ENCODE measurements at places on chromosomes 3 and 15. TPM values are rescaled to one million over a fixed set of nuclear protein-coding genes. Genes with fewer than 3 reads are reported as not detected.

- DNase-seq: no peak
- H3K27ac ChIP-seq: no peak overlapping the region
- no peaks in the 10 kb centered on the region for H3K4me1 ChIP-seq
- no peak overlapping the region for H3K4me3 ChIP-seq
- H3K27me3 ChIP-seq: no peaks in the 10 kb centered on the region
Observed at GRCh38 chr3:127606981-127607595, 8.9 kb downstream of the MCM2 start.

Gene C3orf70
- 3.8 TPM for total RNA-seq

GRCh38 chr15:79028411-79028964 is 62.1 kb downstream of the RASGRF1 start:
- H3K4me1 ChIP-seq: no peaks in the 10 kb centered on the region
- no peak overlapping the region for H3K27ac ChIP-seq
- no peak overlapping the region for H3K4me3 ChIP-seq
- no peaks in the 10 kb centered on the region for H3K36me3 ChIP-seq
- no peaks in the 10 kb centered on the region for H3K27me3 ChIP-seq

GRCh38 chr3:122902326-122902725 is 107.5 kb downstream of the SLC49A4 start:
- H3K27me3 ChIP-seq: no peaks in the 10 kb centered on the region
- no peak for DNase-seq
- no peak overlapping the region for H3K27ac ChIP-seq
- H3K4me1 ChIP-seq: no peaks in the 10 kb centered on the region
- no peak overlapping the region for H3K4me3 ChIP-seq

GRCh38 chr3:50609763-50610085 is 1.9 kb downstream of the CISH start:
- no peaks in the 10 kb centered on the region for H3K36me3 ChIP-seq
- H3K27me3 ChIP-seq: no peaks in the 10 kb centered on the region
- H3K27ac ChIP-seq: peak overlapping the region; percentile 98
- H3K4me3 ChIP-seq: peak overlapping the region; percentile 95

Gene FEZF2
- total RNA-seq: not detected

Gene DLEC1
- total RNA-seq: 0.98 TPM

Gene LRRC31
- total RNA-seq: 0.29 TPM

Gene BHLHE40
- total RNA-seq: 177 TPM

Gene ITIH1
- 0.33 TPM for total RNA-seq

DNA sequence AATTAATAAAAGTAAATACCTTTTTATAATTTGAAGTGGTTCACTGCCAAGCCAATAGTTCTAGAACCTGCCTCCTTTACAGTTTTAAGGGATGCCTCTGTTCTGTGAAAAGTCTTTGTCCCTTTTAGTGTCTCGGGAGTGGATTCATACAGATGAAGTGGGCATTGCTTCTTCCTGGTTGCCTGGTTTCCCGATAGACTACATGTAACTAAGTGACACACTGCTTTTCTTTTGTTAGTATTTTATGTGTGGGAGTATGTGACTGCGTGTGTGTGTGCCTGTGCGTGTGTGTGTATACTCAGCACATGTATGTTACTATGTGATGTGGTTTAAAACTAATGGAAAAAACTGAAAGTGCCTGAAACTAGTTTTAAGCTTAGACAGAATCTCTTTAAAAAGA is 21.1 kb downstream of the PSMD6 start:
- peaks cover under 1% of the 10 kb centered on the region for H3K36me3 ChIP-seq
- DNase-seq: no peak
- H3K4me1 ChIP-seq: no peaks in the 10 kb centered on the region
- H3K27me3 ChIP-seq: no peaks in the 10 kb centered on the region
- H3K27ac ChIP-seq: no peak overlapping the region

Gene RASGRP1
- total RNA-seq: 1.3 TPM
